Putamen (tissue), 1 donor: ENCODE measurements at places on chromosomes 6 and 20.

DNA sequence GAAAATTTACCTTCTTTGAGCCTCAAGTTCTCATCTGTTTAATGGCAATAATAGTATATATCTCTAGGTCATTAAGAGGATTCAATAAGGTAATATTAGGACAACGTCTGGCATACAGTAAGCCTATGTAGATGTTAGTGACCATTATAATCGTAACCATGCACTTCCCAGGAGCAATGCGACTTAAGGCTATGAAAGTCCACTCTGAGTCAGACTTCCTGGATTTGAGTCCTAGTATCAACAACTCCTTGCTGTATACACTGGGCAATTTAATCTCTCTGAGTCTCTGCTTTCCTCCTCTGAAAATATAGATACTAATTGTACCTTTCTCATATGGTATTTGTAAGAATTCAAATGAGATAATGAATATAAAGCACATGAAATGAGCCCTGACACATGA is 168.1 kb upstream of the HDDC2 start:
- DNase-seq = no peak

DNA sequence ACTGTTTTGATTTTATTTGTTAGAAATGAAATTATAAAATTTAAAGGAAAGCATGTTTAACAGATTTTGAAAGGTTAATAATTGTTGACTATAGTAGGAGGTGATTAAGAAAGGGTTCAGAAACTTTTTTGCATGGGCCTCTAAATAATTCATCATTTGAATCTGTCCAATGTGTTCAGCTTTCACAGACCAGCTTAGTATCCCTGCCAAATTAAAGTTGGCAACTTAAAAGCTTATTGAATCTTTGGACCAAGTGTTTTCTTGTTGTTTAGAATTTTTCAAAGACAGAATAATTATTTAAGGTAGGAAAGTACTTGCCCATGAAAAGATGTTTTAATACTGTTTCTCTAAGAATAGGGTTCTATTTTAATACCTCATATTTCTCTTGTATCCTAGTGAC is 466.0 kb downstream of the GJA1 start:
- DNase-seq = peak; percentile 45

GRCh38 chr6:125794342-125795137 is 3.8 kb downstream of the NCOA7 start:
- DNase-seq = no peak

DNA sequence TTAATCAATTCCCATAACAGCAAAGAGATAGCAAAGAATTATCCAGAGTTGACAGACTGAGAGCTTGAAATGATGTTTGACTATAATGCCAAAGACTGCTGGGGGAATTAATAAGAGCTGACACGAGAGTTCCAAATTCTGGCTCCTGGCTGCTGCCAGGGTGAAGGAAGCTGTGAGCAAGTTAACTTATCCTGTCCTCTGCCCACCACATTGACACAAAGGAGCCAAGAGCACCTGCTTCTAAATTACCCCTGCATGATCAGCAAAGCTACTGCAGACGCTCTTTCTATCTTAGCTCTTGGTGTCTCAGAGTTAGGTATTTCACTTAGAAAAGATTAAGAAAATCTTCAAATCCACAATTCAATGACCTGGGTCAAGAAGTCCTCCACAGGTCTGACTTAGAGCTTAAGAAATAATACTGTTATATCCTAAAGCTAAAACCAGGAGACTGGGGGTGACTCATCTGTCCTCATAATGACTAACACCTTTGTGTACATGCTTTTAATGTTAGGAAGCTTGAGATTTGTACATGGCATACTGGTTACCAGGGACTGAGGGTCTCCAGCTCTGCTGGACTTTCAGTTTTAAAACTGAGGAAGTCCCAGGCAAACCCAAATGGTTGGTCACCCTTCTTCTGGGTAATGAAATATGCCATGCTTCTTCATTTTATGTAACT is 13.2 kb upstream of the FRK start:
- no peak for DNase-seq

GRCh38 chr6:131862476-131862875 is 54.7 kb downstream of the ENPP1 start:
- no peak for DNase-seq

GRCh38 chr6:21596949-21597682 is 3.6 kb downstream of the SOX4 start:
- DNase-seq = peak; percentile 42

GRCh38 chr6:17874753-17875152 is 112.7 kb downstream of the KIF13A start:
- no peak for DNase-seq

GRCh38 chr6:147566244-147566898 is 57.9 kb downstream of the SAMD5 start:
- no peak for DNase-seq

GRCh38 chr6:56720882-56721281 is 78.2 kb upstream of the DST start:
- DNase-seq = no peak

DNA sequence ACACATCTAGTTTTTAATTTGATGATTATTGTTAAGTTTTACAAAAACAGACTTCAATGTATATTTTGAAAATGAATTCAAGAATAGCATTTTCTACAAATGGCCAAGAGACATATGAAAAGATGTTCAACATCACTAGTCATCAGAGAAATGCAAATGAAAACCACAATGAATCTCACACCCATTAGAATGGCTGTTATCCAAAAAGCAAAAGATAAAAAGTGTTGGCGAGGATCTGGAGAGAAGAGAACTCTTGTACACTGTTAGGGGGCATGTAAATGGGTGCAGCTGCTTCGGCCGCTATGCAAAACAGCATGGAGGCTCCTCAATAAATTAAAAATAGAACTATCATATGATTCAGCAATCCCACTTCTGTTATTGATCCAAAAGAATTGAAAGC is 185.8 kb upstream of the CCN2 start:
- no peak for DNase-seq

DNA sequence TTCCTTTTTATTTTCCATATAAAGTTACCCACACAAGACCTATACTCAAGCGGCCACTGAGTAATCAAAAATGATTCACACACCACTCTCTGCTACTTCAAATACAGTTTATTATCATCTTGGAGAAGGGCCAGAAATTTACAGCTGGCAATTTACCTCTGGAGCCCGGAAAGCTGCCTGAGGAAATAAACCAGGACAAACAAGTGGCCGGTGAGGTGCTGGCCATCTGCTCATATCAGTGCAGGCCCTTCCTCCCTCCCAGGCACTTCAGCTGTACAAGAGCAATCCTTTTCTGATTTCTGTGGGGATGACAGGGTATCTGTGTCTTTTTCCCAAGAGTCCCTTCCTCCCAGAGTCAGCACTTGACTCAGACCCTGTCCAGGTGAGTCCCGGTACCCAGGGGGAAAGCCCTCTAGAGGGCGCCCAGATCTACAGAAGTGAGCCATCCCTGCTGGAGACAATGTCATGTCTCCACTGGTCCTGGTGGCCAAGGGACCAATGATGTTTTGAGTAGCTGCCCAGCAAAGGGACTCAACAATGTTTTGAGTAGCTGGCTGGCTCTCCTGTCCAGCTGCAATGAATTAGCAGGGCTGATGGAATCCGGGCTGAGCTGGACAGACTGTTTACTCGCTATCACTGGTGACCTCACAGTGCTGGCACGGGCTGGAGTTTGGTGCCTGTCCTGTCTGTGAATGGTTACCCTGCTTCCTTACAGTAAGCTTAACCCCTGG is 23.6 kb downstream of the LRP11 start:
- peak; percentile 35 for DNase-seq

DNA sequence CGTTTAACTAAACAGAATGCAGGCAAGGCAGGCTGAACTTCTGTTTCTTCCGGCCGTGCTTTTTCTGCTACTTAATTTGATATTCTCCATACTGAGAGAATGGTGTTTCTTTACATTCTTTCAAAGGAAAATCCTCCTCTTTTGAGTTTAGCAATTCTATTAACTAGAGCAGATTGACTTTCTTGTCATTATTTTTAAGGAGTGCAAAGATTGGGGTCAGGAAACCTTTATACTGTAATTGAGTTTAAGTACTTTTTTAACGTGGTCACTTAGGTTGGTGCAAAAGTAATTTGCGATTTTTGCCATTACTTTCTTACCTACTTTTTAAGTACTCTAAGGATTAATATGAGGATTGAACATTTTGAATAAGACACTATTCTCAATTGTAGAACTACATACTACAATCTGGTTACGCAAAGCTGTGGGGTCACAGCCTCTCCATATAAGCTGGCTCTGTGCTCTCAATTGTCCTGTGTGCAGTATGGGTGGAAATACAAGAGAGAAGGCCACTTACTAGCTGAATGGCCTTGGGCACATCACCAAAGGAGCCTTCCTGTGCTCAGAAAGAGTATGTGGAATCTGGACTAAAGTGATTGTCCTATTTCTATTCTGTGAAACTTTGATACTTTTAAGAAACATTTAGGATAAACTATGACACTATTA is 16.7 kb downstream of the HECA start:
- DNase-seq = no peak

DNA sequence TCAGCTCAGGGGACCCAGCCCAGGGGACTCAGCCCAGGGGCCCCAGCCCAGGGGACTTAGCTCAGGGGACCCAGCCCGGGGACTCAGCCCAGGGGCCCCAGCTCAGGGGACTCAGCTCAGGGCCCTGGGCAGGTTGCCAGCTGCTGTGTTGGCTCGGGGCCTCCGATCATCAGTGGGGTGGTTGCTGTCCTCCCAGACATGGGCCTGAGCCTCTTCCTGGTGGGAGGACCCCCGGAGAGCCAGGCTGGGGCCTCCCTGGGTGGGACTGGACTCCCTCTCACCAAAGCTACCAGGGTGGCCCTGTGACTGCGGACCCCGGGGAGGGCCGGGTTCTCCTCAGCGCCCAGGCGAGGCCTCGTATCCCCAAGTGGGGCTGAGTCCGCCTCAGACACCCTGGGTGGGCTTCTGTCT is 4.4 kb downstream of the COL20A1 start:
- DNase-seq = no peak

GRCh38 chr6:127366282-127367022 is 23.0 kb upstream of the ECHDC1 start:
- DNase-seq = no peak

GRCh38 chr20:48287552-48288170 is 502.4 kb upstream of the SULF2 start:
- no peak for DNase-seq

GRCh38 chr20:5626603-5627002 is 123.6 kb upstream of the SHLD1 start:
- no peak for DNase-seq

DNA sequence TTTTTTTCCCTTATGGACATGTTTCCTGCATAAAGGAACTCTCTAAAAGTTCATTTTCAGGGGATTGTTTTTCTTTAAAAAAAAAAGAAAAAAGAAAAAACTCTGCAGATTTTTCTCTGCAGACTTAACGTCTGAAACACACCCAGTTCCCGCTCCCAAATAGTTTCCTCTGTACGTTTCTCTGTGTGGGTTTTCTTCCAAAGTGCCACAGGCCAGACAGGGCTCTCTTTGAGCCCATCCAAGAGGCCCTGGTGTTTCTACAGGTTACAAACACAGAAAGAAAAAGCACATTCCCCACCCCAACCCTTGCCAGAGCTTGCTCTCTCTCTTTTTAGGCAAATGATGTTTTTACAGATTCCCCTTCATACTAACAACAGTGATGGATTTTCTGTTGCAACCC is 258.6 kb downstream of the FNDC1 start:
- no peak for DNase-seq

DNA sequence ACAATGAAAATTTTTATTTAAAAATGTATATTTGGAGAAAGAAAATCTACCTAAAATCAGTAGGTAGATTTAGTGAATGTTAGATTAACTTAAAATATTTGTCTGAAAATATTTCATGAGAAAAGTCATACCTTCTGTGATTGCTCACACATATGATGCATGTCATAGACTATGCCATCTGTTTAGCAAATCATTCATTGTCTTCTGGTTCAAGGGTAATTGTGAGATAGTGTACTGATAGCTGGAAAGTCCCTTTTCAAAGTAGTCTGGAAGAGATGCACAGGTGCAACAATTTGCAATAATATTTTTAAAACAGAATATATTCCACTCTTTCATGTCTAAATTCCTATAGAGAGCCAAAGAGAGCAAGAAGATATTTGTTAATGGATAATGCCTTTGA is 21.0 kb upstream of the RNF217 start:
- DNase-seq = no peak

DNA sequence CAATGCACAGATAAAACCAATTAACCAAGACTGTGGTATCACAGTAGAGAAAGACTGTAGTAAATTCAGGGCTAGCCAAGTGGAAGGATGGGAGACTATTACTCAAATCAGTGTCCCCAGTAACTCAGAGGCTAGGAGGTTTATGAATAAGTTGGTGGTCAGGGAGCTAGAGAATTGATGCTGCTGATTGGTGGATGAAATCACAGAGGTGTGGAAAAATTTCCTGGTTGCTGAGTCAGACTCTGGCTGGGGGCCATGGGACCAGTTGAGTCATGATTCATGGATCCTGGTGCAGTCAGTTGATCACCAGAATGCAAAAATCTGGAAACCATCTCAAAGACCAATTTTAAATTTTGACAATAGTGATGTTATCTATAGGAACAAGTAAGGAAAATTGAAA is 555.9 kb downstream of the C6orf118 start:
- DNase-seq = no peak

- peak; percentile 71 for DNase-seq
These were observed 50.5 kb upstream of the ENPP5 start for GRCh38 chr6:46221222-46221793.

GRCh38 chr6:143039548-143039947 is 21.1 kb upstream of the AIG1 start:
- no peak for DNase-seq

DNA sequence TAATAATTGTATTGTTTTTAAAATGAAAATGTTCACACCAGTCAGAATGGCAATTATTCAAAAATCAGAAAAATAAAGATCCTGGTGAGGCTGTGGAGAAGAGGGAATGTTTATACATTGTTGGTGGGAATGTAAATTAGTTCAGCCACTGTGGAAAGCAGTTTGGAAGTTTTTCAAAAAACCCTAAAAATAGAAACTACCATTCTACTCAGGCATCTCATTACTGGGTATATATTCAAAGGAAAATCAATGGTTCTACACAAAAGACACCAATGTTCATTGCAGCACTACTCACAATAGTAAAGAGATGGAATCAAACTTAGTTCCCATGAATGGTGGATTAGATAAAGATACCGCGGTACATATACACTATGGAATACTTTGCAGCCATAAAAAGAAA is 461.5 kb upstream of the ADGRB3 start:
- no peak for DNase-seq

DNA sequence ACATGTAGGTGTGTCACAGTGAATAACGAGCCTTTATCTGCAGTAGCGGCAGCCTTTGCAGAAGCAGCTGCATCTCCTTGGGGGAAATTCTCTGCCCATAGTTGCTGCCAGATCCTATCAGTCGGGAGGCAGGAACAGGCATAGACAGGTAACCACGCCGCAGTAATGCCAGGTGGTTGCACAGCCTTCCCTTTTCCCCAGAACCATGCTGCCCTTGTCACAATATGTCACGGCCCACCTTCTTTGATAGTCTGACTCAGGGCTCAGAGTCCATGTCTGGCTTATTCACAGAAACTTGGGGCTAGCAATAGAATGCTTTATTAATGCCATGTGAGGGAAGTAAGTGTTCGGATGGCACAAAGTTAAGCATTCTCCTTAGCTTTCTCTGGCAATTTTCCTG is 76.6 kb downstream of the F13A1 start:
- no peak for DNase-seq

- DNase-seq = no peak
These were observed 46.4 kb downstream of the FOXF2 start for GRCh38 chr6:1435806-1436205.

- DNase-seq = no peak
These were observed 42.4 kb upstream of the ADGRF4 start for GRCh38 chr6:47655719-47656595.
